ENCODE measurements at places on chromosomes 11 and 22. TPM values are rescaled to one million over a fixed set of nuclear protein-coding genes. Genes with fewer than 3 reads are reported as not detected.

- no peak for DNase-seq
Observed at GRCh38 chr22:45310331-45310976, 720 bp downstream of the FAM118A start.

Gene ALX4
- total RNA-seq = 0.17 TPM

- no peak for DNase-seq
Observed at GRCh38 chr11:10285148-10285802, 8.7 kb downstream of the SBF2 start.

Gene CARD10
- total RNA-seq = 14.2 TPM

Gene DNAJB7
- not detected for total RNA-seq

Gene KRTAP5-3
- total RNA-seq = not detected

Gene NXPE2
- 0.68 TPM for total RNA-seq

Gene LRRN4CL
- total RNA-seq = 8.0 TPM

- DNase-seq = no peak
Observed at GRCh38 chr22:38824585-38824984, 19.2 kb downstream of the NPTXR start.

DNA sequence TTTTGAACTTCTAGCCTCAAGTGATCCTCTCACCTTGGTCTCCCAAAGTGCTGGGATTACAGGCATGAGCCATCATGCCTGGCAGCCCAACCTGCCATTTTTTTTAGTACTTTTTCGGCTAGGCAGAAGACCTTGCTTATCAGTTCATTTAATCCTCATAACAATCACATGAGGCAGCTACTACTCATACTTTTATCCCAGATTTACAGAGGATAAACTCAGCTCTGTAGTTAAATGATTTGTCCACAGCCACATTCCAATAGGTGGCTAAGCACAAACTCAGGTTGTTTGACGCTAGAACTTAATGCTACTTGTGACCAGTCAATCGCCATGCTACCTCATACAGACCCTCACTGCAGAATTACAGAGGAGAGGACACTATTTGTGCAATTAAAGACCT, 28.1 kb downstream of the SBF2 start:
- DNase-seq = no peak

Gene PIH1D2
- 1.1 TPM for total RNA-seq

Gene OR2AG2
- 0.91 TPM for total RNA-seq

Gene IRF7
- 34.7 TPM for total RNA-seq

GRCh38 chr11:68138237-68138636, 17.0 kb upstream of the CHKA start:
- peak; percentile 61 for DNase-seq

DNA sequence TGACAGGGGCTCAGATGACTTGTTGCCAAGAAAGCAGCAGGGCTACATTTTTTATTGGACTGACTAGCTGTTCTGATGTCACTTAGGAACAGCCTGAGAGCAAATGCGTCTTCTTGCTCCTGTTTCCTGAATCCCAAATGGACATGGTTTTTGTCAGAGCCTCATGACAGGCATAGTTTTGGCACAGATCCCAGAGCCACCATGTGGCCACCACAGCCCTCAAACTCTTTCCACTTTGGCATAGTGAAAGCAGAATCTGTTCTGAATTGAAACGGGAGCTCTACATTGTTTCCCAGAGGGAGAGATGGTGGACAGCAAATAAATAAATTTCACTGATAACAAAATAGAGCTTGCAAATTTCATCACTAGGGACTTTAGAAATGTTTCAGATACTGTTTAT, 222.2 kb downstream of the C11orf87 start:
- no peak for DNase-seq

Gene HEPN1
- total RNA-seq = not detected

DNA sequence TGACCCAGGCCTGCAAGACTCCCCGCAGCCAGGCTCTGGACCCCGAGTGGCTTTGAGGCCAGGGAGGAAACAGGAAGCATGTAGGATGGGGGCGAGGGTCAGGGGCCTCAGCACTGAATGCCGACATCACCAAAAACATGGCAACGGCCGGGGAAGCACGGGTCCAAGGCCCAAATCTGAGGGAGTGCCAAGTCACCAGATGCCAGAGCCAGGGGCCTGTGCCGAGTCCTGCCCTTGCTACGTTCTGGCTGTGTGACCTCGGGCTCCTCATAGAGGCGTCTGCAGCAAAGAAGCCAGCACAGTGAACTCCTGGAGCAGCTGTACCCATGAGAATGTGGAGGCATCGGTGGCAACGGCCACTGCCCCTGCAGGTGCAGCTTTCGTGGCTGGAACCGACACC, 420.7 kb downstream of the CTTN start:
- DNase-seq = no peak

Gene POU2AF2
- total RNA-seq = not detected

DNA sequence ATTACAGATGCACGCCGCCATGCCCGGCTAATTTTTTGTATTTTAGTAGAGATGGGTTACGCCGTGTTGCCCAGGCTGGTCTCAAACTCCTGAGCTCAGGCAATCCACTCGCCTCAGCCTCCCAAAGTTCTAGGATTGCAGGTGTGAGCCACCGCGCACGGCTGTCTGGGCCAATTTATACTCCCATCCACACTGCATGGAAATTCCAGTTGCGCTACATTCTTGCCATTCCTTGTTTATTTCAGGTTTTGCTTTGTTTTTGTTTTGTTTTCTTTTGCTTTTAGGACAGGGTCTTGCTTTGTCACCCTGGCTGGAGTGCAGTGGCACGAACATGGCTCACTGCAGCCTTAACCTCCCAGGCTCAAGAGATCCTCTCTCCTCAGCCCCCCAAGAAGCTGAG, 11.0 kb upstream of the CAPRIN1 start:
- no peak for DNase-seq

Gene SCN2B
- 1.1 TPM for total RNA-seq

Gene AKIP1
- 23.8 TPM for total RNA-seq

DNA sequence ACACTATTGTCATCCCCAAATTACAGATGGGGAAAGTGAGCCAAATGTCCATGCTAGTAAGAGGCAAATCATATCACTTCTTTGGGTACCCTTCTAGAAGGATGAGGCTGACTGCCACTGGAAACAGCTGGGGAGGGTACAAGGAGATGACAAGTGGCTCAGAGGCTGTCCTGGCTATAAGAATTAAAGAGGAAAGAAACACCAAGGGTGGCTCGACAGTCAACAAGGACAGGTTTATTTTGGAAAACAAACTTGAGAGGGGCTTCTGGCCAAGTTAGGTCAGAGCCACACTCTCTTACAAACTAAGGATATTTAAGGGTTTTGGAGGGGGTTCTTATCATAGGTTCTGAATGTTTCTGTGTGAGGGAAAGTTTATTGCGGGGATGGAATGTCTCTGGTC, 2.1 kb upstream of the MIF start:
- no peak for DNase-seq

GRCh38 chr22:46652847-46653331, 32.7 kb downstream of the GRAMD4 start:
- DNase-seq = no peak

Gene CDON
- 26.9 TPM for total RNA-seq

Gene OLFML1
- 4.4 TPM for total RNA-seq

- DNase-seq = no peak
Observed at GRCh38 chr22:28832731-28833130, 32.4 kb upstream of the XBP1 start.

- DNase-seq = no peak
Observed at GRCh38 chr11:59216641-59217564, 4.2 kb upstream of the MPEG1 start.

Gene KIF18A
- total RNA-seq = 0.73 TPM

Gene MS4A12
- not detected for total RNA-seq

DNA sequence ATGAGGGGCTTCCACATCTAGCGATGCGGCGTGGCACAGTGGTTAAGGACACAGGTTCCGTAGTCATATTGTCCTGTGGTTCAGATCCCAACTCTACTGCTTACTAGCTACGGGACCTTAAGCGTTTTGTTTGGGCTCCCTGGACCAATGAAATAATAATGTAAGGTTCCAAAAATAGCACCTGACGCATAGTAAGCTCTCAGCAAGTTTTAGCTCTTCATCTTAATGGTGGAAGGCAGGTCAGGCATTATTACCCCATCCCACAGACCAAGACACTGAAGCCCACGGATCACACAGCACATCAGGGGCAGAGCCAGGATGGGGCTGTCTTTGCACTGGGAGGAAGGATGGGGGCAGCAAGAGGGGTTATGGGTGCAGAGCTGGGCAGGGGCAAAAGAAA, 13.0 kb downstream of the DNAJB13 start:
- DNase-seq = no peak

DNA sequence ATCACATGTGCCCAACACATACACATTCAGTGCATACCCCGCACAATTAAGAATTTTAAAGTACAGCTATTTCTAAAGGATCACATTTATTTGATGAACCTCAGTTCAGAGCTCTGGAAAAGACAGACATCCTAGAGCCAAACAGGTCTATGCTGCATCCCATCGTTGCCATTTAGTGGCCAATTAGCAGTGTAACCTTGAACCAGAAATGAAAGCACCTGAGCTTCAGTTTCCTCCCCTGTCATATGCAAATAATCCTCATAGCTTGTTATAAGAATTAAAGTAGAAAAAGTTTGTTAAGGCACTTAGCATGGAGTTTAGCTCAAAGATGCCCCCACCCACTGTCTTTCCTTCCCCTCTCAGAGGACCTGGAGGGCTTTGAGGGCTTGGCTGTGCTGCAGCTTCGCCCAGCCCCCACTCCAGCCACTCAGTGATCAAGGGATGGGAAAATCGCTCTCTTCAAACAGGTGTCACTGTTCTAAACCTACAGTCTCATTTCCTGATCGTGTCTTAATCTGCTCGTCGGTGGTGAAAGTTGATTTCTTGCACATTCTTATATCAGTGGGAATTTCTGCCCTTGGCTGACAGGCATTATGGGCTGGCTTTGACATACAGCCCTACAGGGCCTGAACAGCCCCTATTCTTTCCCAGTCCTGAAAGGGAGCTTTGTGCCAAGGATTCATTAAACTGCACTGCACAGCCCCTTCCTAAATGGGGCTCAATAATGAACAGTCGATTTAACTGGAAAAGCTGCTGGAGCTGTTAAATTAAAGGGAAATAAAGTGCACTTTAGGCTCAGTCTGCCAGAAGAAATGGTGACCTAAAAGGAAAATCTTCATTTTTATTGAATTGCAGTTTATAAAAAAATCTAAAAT, 23.3 kb upstream of the FAM181B start:
- no peak for DNase-seq

DNA sequence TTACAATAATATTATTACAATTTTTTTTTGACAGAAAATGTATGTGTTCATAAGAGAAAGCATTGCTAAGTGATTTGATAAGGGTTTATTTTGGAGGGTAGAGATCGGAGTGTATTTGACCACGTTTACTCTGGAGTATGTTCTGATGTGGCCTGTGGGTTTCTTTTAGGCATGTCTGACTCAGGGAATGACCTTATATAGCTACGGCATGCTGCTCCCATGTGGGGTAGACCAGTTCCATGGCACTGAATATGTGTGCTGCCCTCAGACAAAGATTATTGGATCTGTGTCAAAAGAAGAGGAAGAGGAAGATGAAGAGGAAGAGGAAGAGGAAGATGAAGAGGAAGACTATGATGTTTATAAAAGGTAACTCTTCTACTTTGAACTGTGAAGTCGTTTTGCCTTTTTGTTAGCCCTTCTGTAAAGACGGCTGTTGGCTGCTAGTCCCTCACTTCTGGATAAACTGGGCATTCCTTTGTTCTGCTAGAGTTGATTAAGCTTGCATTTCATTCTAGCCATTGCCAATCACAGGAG, 38.1 kb upstream of the ST14 start:
- no peak for DNase-seq

Gene MUC15
- total RNA-seq = 4.1 TPM

- DNase-seq = no peak
Observed at GRCh38 chr22:28016781-28017557, 97.9 kb upstream of the PITPNB start.

GRCh38 chr11:33553486-33553885, 147.1 kb downstream of the C11orf91 start:
- DNase-seq = no peak

Measured in prostate gland (tissue), 2 donors.